ENCODE measurements at places on chromosomes 11 and 22. TPM values are rescaled to one million over a fixed set of nuclear protein-coding genes. Genes with fewer than 3 reads are reported as not detected.

DNA sequence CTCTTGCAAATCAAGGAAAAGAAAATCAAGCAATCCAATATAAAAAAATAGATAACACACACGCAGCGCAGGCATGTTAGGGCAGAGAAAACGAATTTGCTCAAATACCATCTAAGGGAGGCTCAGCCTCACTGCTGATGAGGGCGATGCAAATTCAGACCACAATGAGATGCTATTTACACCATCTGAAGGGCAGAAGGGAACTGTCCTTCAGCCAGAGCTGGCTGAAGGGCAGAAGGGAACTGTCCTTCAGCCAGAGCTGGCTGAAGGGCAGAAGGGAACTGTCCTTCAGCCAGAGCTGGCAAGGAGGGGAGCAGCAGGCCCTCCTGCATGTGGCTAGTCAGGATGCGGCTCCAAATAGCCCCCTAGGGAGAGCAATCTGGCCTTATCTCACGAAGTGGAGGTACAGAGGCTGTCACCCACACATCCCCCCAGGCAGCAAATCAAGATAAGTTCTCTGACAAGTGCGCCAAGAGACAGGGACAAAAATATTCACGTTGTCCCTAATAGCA, 7.6 kb upstream of the SLC39A13 start:
- no peak for DNase-seq

GRCh38 chr11:1817511-1817910, 17.3 kb upstream of the SYT8 start:
- DNase-seq, result no peak

Gene ANKRD49
- 5.0 TPM for total RNA-seq

DNA sequence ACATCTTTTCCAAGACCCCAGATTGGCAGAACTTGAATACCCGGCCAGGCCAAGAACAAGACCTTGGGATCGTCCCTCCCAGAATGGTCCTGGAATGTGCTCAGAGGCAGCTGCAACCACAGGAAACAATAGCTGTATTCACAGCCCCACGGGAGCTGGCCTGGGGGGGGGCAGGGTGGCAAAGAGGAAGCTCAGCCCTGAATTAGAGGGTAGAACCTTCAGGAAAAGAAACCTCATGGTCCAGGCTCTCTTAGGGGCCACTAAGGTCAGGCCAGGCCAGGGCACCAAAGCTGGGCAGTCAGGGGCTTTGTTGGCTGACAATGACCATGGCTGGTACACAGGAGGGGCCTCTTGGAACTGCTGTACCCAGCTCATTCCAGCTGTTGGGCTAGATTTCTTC, 17.3 kb downstream of the RPL27A start:
- DNase-seq, result no peak

Gene OR52N4
- not detected for total RNA-seq

DNA sequence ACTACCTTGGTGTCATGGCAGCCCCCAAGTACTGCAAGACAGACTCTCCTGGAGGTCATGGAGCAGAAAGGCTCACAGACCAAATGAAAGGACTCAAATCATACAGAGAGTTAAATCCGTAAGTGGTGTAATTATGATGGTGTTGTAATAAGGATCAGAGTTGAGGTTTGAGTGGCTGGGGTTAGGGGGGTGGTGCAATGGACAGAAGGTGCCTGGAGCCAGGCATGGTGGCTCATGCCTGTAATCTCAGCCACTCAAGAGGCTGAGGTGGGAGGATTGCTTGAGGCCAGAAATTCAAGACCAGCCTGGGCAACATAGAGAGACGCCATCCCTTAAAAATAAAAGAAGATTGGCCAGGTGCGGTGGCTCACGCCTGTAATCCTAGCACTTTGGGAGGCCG, 18.7 kb downstream of the ART5 start:
- DNase-seq, result no peak

- DNase-seq, result no peak
Observed at GRCh38 chr22:31680861-31681341, 18.9 kb upstream of the PISD start.

Gene POU2AF1
- total RNA-seq, result not detected

GRCh38 chr11:105609341-105609781, 512 bp upstream of the GRIA4 start:
- DNase-seq, result no peak

DNA sequence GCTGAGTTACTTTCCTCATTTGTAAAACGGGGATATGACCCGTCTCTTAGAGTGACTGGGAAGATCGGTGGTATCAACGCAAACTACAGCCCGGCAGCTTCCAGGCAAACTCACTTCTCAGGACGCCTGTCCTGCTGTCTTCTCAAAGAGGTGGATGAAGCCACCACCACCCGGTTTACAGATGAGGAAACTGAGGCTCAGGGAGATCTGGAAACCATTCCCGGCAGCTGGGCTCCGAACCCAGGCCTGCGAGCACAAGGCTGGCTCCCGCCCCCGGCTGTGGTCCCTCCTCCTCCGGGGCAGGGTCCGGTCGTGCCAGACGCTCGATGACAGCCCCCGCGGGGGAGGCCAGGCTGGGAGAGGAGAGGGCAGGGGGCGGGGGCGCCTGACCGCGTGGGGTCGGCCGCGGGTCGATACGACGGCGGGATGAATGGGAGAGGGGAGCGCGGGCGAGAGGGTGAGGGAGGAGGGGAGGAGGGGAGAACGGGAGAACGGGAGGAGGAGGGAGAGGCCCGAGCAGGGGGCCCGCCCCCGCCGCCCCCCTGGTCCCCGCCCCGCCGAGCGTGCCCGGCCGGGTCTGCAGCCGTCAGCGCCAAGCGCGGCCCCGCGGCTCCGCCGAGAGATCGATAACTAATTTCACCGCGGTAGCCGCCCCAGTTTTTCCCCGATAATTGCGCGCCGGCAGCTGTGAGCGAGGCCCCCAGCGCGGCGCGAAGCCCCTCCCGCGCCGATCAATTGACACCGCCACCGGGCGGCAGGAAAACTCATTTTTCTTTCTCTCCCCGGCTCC, 14.0 kb downstream of the IGLL1 start:
- peak; percentile 57 for DNase-seq

DNA sequence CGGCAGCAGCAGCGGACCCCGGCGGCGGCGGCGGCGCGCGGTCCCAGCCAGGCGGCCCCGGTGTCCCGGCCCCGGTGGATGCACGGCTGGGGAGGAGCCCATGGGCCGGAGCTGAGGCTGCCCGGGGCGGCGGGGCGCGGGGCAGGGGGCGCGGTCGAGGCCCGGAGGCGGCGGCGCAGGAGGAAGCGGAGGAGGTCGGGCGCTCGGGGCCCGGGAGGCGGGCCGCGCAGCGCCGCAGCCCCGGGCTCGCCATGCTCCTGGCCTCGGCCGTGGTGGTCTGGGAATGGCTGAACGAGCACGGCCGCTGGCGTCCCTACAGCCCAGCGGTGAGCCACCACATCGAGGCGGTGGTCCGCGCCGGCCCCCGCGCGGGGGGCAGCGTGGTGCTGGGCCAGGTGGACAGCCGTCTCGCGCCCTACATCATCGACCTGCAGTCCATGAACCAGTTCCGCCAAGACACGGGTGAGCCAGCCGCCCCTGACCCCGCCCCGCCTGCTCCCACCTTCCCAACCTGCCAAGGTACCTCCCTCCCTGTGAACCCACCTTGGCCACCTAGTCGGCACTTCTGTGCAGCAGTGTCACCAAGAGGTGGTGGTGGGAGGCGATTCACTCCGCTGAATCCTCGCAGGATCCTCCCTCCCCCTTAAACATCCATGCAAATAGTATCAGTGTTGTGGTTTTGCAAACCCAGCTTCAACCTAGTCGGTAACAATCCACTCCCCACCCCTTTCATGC, 580 bp downstream of the DTX4 start:
- no peak for DNase-seq

- DNase-seq, result no peak
Observed at GRCh38 chr22:44479662-44480061, 18.4 kb downstream of the RTL6 start.

DNA sequence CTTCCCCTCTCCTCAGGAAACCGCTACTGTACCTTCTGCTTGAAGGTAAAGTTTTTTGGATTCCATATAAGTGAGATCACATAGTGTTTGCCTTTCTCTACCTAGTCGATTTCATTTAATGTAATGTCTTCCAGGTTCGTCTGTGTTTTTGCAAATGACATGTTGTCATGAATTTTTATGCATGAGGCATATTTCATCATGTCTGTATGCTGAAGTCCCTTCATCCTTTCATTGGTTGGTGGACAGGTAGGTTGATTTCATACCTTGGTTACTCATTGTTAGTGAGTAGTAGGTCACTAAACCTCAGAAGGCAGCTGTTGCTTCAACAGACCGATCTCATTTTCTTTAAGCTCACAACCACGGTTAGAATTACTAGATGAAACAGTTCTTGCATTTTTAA, 60.3 kb downstream of the LRRC74B start:
- no peak for DNase-seq

Measured in suprapubic skin (tissue), 4 donors.